ENCODE measurements at places on chromosomes 11 and 22.

- no peak for DNase-seq
Measured at GRCh38 chr11:95375886-95376285, 144.9 kb upstream of the SESN3 start.

- no peak for DNase-seq
Measured at GRCh38 chr11:26937386-26937785, 56.5 kb upstream of the FIBIN start.

DNA sequence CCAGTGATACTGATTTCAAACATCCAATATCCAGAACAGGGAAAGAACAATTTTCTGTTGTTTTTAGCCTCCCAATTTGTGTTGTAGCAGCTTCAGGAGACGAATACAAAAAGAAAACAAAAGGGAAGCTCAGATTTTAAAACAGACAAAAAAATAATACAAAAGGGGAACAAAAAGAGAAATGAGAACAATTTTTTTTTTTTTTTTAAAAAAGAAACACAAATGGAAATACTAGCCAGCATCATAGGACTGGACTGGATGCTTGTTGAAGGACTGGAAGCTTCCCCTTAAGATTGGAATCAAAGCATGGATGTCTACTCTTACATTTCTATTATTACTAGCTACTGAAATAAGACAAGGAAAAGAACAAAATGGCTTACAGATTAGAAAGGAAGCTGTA is 46.5 kb upstream of the SORL1 start:
- DNase-seq = no peak

- no peak for DNase-seq
Measured at GRCh38 chr11:77093987-77094840, 8.4 kb upstream of the OMP start.

GRCh38 chr22:29310065-29310862 is 3.8 kb downstream of the GAS2L1 start:
- no peak for DNase-seq

GRCh38 chr11:17252704-17253103 is 23.8 kb upstream of the NUCB2 start:
- no peak for DNase-seq
